ENCODE measurements at places on chromosomes 4 and X.

- DNase-seq = no peak
Measured at GRCh38 chr4:10623862-10624261, 60.7 kb downstream of the CLNK start.

GRCh38 chrX:70998411-70999027 lies 67.6 kb upstream of the SLC7A3 start:
- peak; percentile 55 for DNase-seq

GRCh38 chr4:82495666-82496065 lies 65.3 kb downstream of the ENOPH1 start:
- DNase-seq = no peak

GRCh38 chr4:60926624-60927023 lies 273.5 kb upstream of the ADGRL3 start:
- DNase-seq = no peak

DNA sequence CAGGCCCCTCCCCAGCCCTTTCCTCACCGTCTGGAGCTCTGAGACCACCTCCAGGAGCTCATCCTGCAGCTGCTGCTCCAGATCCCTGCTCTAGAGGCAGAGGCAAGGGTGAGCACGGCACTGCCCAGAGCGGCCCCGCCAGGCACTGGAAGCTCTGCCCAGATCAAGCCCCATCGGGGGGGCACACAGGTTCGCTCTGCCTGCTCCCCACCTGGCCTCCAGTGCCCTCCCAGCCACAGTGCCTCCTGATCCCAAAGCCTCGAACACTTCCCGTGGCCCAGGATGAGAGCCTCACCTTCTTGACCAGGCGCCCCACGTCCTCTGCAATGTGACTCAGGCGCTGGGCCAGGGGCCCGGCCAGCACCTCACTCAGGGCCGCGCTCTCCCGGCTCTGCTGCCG lies 5.0 kb downstream of the ARHGAP4 start:
- no peak for DNase-seq

DNA sequence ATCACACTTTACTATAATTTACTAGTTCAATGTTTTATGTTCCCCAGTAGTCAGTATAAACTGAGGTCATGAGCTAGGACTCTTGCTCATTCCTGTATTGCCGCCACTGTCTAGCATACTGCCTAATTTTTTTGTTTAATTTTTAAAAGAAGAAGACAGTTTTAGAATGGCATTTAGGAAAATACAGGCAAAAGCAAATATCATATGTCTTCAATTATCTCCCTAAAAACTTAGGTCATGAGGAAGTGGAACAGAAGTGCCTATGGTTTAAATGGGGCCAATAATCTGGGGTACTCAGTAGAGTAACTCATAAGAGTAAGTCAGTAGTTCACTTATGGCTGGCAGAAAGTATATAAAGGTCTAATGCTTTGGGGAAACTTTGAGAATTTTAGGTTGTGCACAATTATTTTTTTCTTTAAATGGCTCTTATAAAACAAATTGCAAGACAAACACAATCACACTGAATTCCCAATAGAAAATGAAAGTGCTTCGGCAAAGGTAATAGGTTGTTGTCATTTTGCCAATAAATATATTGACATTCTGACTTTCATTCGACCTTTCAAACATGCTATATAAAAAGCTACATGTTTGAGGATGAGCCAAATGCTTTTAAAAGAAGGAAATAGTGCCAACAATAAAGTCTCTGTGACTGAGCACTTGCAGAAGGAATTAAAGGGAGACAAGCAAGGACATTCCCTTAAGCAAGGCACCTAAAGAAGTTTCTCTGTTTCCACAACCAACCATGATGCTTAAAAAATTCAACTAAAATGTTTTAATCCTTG lies 390.1 kb downstream of the PDGFC start:
- no peak for DNase-seq

GRCh38 chr4:68520985-68521384 lies 55.1 kb downstream of the UGT2B17 start:
- no peak for DNase-seq

DNA sequence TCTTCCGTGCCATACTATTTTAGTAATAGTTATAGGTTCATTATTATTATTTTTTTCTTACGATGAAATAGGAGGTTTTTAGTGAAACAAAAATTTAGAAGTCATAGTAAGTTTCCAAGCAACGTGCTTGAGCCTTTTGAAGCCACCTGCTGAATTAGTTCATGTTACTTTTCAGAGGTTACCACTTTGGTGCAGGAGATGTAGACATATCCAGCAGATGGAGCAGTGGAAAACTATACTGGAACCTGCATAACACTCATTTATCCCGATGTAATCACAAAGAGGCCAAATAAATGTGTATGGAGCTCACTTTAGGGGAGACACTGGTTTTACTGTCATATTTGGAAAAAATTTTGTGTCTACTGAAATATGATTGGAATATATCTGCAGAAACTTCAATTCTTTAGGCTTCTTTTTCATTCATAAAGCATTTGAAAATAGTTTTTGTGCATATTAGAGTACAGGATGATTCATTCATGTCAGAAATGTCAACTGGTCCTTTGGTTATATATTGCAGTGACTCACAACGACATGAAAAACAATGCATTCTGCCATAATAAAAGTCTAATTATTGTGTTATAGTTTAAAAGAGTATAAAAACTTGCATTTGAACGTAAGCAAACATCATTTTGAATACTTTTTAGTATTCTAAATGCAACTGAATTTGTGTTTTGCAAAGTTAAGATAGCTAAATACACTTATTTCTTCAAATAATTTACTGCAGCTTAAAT lies 2182.9 kb upstream of the TENM3 start:
- DNase-seq = peak; percentile 64

GRCh38 chr4:7336067-7336569 lies 98.6 kb downstream of the PSAPL1 start:
- DNase-seq = no peak

- DNase-seq = no peak
Measured at GRCh38 chr4:139764182-139764581, 98.6 kb downstream of the MGST2 start.

Measured in kidney (tissue), 22 donors.